NCI-H345 (cell line): ENCODE measurements at places on chromosomes 1 and 21.

GRCh38 chr1:156193208-156193487, 756 bp upstream of the SLC25A44 start:
- no peak for DNase-seq

DNA sequence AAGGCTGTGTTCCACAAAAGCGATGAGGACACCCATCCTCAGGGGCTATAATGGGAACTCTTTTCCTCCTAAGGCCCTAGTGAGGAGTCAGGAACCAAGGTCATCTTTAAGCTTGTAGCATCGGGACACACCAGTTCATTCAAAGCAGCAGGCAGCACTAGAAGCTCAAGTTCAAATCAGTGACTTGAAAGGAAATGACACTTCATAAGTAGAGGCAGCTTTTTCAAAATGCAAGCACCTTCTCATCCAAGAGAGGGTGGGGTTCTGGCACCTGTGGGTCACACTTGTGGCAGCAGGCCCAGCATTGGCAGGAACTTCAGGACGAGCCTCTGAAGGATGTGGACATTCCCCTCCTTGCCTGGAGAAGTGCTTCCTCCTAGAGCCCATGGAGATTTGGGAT, 496.3 kb downstream of the KIF26B start:
- DNase-seq, result no peak

GRCh38 chr1:204891860-204892259, 21.2 kb downstream of the NFASC start:
- no peak for DNase-seq

- peak; percentile 66 for DNase-seq
These were observed 13.8 kb upstream of the NASP start for GRCh38 chr1:45569962-45570581.

- DNase-seq, result no peak
These were observed 152.2 kb downstream of the PEX14 start for GRCh38 chr1:10626791-10627410.

DNA sequence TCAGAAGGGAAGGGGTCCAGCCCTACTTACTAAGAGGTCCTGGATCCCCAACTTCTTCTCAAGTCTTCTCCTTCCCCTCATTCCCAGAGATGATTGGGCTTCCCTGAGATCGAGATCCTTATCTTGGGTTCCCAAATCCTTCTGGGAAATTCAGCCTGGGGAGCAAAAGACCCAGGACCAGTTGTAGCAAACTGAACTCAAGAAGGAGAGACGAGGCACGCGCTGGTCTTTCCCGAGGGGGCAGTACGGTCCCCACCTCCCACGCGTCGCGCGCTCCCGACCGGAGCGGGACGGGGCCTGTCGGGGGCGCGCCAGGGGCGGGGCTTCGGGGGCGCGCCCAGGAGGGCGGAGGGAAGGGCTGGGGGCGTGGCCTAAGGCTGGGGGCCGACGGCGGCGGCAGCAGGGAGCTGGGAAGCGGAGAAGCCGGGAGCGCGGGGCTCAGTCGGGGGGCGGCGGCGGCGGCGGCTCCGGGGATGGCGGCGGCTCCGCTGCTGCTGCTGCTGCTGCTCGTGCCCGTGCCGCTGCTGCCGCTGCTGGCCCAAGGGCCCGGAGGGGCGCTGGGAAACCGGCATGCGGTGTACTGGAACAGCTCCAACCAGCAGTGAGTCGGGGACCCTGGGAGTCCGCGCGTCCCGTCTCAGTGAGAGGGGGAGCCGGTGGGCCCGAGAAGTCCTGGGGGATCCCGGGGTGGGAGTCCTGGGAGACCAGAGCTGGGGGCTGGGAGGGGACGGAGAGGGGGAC, at the start of gene EFNA3:
TSS of gene EFNA3 (plus strand) at position 369 of the 741 bp plus-strand sequence. CDS start at position 474, 105 bp downstream.
- peak; percentile 93 for DNase-seq

DNA sequence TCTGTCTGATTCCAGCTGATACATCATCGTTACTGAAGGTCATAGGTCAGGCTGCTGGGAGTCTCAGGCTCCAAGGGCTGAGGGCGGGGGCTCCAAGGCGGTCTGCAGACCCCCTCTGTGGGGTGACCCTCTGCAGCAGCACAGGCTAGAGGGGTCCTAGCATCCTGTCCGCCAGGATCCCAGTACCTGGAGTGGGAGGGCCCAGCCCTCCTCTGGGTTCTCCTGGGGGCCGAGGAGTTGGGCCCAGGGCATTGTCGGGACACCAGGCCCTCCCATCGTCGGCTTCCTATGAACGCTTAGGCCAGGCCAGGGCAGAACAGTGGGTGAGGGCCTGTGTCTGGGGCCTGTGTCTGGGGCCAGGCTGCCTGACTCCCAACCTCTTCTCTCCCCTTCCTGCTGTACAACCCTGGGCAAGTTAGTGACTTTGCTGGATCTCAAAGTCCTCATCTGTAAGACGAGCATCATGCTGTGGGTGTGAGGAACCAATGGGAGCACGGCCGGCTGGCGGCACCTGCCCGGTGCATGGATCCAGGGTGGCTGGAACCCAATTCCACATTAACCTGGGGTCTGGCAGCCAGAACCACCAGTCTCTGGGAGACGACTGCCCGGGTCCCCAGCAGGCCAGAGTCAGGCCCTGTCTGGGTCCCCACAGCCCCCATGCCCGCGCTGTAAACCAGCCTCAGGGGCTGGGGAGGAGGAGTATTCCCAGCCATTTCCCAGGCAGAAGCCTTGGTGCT, 56.2 kb upstream of the COL18A1 start:
- no peak for DNase-seq

- DNase-seq, result no peak
These were observed 37.1 kb downstream of the EPHB2 start for GRCh38 chr1:22747735-22748073.

GRCh38 chr21:33273044-33273443, 6.9 kb downstream of the IL10RB start:
- no peak for DNase-seq

GRCh38 chr1:87706203-87706602, 377.5 kb downstream of the LMO4 start:
- DNase-seq, result no peak

DNA sequence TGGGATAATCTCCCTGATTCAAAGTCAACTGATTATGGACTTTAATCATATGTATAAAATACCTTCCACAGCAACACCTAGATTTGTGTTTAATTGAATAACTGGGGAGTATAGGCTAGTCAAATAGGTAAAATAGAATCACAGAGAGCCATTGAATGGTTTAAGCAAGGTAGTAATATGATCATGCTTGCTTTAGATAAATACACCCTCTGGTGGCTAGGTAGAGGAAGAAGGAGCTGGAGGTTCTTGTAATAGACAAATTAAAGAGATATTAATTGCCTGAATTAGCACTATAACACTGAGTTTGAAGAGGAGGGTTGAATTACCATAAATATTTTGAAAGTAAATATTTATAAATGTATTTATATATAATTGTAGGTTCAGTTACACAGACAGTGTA, 40.3 kb downstream of the DIRAS3 start:
- DNase-seq, result peak; percentile 9

GRCh38 chr21:28633839-28634555, 358.7 kb downstream of the LTN1 start:
- no peak for DNase-seq

GRCh38 chr1:109468061-109468460, 1.7 kb downstream of the SYPL2 start:
- DNase-seq, result no peak

GRCh38 chr1:69824932-69825331, 257.2 kb downstream of the LRRC7 start:
- no peak for DNase-seq

DNA sequence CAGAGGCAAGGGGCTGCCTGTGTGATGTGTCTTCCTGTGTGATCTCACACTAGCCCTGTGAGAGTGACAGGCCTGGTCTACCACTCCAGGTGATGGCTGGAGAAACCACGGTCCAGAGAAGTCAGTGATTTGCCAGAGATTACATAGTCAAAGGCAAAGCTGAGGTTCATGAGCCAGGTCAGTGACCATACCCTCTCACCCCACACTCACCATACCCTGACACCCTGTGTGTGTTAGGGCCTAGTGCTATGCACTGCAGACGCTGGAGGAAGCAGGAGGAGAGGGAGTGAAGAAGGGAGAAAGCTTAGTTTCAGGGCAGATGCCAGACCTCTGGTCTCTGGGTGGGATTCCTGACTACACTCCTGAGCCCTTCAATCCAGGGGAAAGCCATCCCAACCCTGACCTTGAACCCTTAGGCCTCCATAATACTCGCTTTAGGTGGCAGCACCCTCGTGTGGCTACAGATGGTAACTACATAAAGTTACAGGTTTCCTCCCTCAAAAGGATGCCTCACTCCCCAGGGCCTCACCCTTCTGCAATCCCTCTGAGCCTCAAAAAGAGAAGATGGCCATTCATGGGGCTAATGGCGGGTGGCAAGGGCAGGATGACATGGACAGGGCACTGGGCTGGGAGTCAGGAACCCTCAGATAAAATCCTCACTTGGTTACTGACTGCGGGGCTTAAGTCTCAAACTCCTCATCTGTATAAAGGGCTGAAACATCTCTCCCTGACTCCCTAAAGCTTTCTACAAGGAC, 20.8 kb upstream of the SDC3 start:
- DNase-seq, result peak; percentile 33

DNA sequence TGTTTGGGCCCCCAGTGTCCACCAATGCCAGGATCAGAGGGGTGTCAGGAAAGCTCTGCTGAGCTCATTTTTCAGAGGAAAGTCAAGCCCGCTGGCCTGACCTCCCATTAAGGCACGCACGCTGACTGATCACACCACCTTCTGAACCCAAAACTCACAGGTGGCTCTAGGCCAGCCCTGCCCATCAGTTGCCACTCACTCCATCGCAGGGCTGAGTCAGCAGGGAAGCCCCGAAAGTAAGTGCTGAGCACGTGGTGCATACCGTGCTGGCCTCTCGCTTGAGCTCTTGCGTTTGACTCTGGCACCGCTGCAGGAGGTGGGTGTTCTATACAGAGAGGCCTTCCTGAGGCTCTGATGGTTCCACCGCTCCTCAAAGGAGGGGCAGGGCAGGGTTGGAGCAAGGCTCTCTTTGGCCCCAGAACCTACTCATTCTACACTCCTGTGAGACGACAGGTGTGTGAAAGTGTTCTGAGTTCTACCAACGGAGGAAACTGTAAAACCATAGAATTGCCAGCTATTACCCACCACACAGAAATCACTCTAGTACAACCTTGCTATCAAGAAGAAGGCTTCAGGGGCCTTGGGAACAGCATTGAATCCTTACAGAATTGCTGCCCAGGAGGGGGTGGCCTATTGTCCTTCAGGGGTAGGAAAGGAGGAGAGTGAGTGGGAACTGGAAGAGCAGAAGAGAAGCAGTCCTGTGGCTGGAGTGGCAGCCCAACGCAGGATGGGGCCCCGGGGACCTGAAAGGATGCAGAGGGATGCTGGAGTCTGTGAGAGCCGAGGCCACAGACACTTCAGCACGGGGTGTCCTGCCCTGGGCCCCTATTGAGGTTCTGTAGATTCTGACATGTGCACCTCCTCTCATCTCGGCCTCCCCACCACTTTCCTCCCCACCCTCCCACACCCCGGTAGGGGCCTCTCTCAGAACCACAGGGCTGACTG, 214.7 kb upstream of the EDN2 start:
- DNase-seq, result no peak

DNA sequence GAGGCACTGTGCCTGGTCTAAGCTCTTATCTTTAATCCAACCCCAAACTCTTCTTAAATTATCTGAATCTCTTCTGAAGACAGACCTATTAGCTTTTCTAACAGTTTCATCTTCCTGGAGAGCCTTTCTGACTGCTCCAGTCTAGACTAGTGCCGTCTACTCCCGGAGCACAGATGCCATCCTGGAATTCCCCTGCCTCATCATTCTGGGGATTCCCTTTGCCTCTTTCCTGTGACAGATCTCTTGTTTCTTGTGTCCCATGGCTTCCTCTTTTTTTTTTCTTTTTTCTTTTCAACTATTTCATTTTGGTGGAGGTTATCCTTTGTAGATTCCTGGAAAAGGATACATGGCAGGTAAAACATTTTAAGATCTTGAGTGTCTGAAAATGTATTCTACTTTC, 11.7 kb downstream of the SEMA4A start:
- no peak for DNase-seq

DNA sequence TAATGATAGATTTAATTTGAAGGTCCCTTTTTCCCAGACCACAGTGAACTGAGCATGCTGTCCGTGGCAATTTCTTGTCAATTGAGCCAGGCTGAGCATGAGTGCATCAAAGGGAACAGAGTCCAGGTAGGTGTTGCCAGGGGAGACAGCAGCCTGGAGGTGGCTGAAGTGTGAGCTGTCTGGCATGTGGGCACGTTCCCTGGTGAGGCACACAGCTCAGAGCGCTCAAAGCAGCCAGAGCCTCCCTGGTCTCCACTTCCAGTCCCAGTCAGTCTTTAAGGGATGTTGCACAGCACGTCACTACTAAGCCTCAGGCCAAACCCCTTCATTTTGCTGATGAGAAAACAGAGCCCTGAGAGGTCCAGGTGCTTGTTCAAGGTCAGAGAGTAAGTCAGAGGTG, 251.4 kb downstream of the MATN1 start:
- DNase-seq, result no peak

DNA sequence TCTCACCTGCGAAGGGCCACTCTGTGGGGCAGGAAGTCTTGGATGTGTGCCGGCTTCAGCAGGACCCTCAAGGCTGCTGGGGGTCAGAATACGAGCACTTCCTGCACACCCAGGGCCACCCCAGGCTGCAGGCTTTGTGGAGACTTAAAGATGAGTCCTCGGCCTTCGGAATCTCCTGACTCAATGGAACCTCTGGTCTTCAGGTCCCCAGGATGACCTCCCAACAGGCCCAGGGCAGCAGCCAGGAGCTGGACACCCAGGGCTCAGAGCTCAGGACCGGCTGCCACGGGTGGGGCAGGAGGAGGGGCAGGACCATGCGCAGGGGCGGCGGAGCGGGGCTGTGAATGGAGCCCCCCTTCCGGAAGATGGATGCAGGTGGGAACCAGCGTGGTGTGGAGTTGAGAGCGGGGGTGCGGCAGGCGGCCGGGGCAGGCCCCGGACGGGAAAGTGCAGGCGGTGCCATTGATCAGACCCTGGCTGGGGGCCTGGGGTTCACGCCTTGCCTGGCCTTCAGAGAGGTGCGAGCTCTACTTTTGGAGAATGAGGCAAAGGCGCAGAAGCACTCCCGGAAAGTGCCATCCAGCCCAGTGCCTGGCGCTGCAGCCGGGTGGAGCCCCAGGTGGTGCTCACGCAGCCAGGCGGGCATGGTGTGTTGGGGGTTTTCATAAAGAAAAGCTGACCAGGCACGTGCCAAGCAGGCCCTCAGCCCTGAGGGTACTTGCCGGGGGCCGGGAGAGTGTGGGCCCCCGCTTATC, 10.4 kb downstream of the COL18A1 start:
- no peak for DNase-seq

DNA sequence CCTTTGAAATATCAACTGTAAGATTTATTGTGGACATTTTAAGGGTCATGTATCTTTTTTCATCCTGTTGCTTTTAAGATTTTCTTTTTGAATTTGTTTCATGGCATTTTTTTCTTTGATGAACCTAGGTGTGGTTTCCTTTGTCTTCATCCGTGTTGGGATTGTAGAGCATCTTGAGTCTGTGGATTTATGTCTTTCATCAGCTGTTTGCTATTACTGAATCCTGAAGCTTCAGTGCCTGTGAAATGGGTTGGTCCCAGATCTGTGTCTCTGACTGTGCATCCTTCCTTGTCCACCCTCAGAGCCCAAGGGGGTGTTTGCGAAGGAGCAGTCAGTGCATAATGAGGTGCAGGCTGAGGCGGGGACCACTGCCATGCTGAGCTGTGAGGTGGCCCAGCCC, 37.3 kb downstream of the OBSCN start:
- no peak for DNase-seq
